ENCODE measurements at places on chromosomes 11 and 22.
A peak's percentile ranks its signal among the peaks of the same experiment; 100 is the strongest.

DNA sequence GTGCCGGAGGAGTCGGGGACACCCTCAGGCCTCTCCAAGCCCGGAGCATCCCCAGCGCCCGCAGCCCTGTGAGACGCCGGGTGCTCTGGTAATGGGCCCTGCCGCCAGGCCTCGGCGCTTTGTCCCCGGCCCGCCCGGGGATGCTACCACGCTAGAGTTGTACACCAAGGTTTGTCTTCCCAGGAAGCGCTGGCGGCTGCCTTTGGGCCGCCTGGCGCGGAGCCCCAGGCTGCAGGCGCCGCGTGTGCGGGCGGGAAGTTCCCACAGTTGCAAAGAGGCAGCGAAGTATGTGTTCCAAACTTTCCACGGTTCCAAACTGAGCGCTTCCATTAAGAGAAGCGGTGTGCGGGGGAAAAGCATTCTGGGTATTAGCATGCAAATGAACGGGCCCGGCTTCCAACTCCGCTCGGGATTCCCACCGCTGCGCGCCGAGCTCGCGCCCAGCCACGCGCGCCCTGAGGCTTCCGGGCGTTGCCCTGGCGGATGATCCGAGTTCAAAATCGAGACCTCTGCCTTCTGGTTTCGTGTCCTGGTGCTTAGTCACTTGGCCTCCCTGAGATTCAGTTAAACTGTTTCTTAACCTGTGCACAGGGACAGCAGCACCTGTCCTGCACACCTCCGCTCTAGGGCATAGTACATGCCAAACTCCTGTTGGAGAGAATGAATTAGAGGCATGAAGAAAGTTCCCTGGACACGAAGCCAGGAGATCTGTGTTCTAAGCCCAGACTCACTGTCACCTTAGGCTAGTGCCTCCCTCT, 1.3 kb upstream of the PATZ1 start:
- DNase-seq, result peak; percentile 31

- no peak for DNase-seq
These were observed 3.9 kb upstream of the IL17REL start for GRCh38 chr22:50016308-50016987.

- DNase-seq, result no peak
These were observed 4.6 kb upstream of the RANGAP1 start for GRCh38 chr22:41290262-41291221.

GRCh38 chr11:62124186-62125113, 639 bp downstream of the INCENP start:
- no peak for DNase-seq

GRCh38 chr11:113553235-113553634, 78.0 kb upstream of the DRD2 start:
- no peak for DNase-seq

- DNase-seq, result no peak
These were observed 22.9 kb downstream of the RPUSD4 start for GRCh38 chr11:126188332-126189108.

DNA sequence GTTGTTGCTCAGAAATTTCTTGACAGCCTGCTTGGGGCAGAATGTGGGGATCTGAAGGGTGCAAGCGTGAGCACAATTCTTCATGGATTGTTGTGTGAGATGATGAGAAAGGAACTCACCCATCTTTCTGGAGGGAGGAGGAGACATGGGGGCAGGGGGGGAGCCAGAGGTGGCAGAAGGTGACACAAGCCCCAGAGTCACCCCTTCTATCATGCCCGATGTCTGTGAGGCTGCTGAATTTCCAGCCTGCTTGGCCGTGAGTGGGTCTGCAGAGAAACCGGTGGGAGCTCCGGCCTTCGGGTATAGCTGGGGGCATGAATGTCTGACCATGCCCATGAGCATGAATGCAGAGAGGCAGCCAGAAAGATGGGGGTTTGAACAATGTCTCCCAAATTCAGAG, 870.7 kb downstream of the TBC1D22A start:
- no peak for DNase-seq

DNA sequence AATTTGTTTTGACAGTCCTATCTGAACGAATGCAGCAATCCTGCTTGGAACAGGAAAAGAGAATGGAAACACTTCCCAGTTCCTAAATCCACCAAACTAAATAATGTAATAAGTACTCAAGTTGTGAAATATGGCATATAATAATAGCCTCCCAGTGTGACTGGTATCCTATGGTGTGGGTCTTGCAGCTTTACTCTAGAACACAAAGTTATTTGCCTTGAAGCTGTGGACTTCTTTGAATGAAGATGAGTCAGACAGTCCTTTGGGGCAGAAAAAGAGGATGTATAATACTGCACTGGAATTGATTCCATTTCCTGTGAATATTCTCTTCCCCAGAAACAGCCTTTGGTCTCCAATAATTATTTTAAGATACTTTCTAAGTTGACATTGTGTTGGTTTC, 887.0 kb downstream of the KCNA4 start:
- no peak for DNase-seq

DNA sequence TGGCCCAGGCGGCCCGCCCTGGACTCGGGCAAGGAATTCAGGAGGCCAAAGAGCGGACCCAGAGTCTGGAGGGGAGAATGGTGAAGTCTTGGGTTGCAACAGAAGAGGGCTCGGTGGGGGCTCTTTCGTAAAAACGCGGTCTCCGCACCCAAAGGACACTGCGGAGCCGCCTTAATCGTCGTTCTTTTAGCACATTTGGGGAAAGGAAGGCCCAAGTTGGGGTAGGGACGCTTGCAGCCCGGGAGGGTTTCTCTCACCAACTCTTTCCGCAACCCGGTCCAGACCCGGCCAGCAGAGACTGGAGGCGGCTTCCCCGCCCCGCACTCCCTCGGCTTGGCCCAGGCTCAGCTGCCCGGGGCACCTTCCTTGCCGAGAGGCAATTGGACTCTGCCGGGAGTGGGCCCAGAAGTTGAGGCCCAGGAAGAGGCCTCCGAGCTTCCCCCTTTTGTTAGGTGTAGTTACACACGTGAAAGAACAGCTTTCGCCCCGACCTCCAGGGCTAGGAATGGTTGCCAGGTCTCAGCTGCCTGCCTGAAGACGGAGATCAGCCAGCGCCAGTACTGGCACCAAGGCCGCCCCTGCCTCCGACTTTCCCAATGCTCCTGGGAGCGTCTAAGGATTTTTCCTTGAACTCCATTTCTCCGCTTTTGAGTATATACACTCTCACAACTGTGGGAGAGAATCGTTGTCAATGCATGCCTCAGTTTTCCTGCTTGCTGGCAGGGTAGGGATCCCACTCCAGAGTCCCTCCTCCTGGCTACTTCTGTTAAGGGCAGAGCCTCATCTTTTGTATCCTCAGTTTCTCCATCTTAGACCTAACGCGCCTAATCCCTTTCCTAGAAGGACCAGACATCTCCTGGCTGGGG, 3.7 kb downstream of the ALX4 start:
- no peak for DNase-seq

- DNase-seq, result no peak
These were observed 222.9 kb upstream of the ZC3H12C start for GRCh38 chr11:109870297-109870696.

GRCh38 chr11:68959465-68960293, 21.1 kb downstream of the MRGPRD start:
- DNase-seq, result no peak

- no peak for DNase-seq
These were observed 43.1 kb downstream of the NFAM1 start for GRCh38 chr22:42389143-42389542.

- DNase-seq, result no peak
These were observed 67.2 kb upstream of the BMAL1 start for GRCh38 chr11:13210424-13210823.

DNA sequence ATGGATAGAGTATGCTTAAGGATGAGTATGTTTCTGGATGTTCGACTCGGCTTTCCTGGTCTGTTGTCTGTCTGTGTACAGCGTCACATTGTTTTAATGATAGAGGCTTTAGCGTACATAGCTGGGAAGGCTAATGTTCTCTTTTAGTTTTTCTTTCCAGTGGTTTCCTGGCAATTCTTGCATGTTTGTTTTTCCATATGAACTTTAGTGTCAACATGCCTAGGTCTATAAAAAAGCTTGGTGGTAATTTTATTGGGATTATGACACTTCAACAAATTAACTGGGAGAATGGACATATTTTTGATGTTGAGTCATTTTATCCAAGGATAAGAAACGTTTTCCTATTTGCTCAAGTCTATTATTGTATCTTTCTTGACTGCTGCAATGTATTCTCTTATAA, 17.6 kb downstream of the F2 start:
- DNase-seq, result no peak

DNA sequence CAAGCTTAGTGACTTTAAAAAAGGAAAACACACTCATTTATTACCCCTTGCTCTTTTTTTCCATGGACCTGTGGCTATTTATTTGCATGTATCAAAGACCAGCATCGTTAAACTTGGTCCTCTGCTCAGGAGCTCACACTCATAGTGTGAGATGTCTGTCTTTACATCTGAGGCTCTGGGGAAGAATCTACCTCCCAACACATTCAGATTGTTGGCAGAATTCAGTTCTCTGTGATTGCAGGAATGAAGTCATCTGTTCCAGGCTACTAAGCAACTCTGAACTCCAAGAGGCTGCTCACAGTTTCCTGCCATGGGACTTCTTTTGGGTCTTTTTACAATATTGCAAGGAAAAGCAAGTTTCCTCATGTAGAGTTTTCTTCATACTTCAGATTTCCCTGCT, 138.8 kb downstream of the LRRC4C start:
- no peak for DNase-seq

DNA sequence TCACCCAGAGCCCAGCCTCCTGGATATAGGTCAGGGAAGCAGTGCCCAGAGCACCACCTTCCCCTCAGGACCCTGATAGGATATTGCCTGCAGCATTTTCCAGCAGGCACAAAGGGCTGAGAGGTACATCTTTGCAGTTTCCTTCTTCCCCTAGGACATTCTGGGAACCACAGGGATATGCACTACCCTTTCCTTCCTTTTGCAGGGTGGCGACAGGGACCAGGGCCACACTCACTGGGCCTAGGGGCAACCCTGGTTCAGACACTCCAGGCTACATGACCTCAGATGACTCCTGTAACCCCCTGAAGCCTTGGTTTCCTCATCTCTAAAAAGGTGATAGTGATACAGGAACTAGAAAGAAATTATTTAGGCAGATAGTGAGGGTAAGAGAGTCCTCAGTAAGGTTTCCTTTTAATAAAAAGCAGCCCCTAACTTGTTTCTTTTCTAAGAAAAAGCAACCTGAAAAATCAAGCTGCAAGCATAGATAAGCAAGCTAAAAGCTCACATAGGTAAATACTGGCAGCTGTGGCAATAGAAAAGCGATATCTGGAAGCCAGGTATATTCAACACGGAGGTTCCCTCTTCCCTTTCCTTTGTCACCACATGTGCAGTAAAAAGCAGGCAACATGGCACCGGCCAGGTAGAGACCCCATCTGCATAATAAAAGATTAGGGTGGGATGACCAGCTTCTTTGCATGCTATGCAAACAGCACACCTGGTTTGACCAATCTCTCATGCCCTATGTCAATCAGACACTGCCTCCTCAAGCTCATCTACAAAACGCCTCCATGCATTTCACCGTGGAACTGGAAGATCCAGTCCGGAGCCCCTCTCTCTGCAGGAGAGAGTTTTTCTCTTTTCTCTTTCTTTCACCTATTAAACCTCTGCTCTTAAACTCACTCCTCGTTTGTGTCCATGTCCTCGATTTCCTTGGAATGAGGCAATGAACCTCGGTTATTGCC, 13.2 kb upstream of the MRGPRX2 start:
- no peak for DNase-seq

DNA sequence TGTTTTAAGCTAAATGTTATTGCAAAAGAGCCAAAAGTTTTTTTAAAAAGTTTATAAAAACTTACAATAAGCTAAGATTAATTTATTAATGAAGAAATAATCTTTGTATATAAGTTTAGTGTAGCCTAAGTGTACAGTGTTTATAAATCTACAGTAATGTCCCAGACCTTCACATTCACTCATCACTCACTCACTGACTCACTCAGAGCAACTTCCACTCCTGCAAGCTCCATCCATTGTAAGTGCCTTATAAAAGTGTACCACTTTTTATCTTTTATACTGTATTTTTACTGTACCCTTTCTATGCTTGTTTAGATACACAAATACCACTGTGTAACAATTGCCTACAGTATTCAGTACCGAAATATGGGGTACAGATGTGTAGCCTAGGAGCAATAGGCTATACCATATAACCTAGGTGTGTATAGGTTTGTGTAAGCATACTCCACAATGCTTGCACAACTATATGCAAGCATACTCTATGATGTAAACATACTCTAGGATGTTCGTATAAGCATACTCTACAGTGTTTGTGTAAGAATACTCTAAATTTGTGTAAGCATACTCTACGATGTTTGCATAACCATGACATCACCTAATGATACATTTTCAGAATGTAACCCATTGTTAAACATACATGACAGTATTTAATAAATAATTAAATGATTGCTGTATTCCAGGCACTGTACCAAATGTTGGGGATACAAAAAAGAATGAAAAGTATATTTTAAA, 953.0 kb downstream of the KCNA4 start:
- no peak for DNase-seq

GRCh38 chr22:26724414-26724813, 67.0 kb downstream of the MIAT start:
- DNase-seq, result no peak

DNA sequence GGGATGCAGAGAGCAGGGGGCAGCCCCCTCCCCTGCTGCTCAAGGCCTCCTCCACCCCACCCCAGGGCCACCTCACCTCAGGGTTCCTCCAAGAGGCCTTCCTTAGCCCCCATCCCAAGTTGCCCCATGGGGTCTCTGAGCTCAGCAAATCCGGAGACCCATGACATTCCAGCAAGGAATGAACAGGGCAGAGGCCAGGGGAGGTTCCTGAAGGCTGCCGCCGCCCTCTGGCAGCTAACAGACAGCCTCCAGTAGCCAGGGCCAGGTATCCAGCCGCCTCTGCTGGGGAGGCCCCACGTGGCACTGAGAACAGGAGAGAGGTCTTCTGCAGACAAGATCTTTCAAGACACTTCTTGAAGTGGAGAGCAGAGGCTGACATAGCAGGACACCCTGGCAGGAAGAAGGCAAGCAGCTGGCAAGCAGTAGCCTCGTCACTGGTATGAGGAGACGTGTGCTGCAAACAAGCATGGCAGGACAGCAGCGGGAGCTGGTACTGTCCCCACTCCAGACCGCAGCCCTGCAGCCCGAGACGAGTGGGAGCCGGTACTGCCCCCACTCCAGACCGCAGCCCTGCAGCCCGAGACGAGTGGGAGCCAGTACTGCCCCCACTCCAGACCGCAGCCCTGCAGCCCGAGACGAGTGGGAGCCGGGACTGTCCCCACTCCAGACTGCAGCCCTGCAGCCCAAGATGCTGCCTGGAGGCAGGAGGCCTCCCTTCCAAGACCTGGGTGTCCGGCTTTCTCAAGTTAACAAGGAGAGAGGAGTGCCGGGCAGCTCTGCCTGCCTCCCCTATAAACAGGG, 190.6 kb downstream of the IGLL1 start:
- DNase-seq, result no peak

- DNase-seq, result no peak
These were observed 15.2 kb downstream of the TRIM3 start for GRCh38 chr11:6458352-6459098.

DNA sequence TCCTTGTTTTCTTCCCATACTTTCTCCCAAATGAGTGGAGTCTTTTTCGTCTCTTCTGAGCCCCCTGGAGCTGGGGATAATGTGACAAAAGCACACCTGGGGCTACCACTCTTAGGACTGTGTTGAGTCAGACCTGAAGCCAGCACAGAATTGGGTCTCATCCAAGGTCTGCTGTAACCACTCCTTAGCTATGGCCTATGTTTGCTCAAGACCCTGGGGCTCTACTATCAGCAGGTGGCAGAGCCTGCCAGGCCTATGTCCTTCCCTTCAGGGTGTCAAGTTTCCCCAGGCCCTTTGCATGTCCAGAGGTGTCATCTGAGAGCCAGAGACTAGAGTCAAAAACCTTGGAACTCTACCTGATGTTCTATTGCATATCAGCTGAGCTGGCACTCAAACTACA, 335.7 kb downstream of the DDX10 start:
- no peak for DNase-seq

Data from effector memory CD8-positive, alpha-beta T cell (primary cell).